ENCODE measurements at places on chromosomes 1 and 21. TPM values are rescaled to one million over a fixed set of nuclear protein-coding genes. Genes with fewer than 3 reads are reported as not detected.

The CNR2 gene
- 0.16 TPM for total RNA-seq

The MSH4 gene
- total RNA-seq = 0.22 TPM

DNA sequence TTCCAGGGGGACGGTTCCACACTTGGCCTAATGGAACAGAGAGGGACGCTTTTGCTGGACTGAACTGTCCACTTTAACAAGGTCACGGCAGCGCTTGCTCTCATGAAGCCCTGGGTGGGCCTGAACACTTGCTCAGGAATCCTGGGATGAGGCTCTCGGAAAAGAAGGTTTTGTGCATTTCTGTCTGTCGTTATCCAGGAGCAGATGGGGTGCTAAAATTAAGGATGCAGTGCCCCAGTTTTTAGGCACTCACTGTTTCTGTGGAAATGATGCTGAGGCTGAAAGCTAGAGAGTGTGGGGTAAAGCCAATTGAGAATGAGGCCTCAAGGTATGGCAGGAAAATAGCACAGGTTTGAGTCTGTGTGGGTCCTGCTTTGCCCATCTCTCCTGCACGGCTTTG lies 111.0 kb downstream of the DAB1 start:
- DNase-seq = no peak
- H3K27ac ChIP-seq = no peak overlapping the region
- no peaks in the 10 kb centered on the region for H3K36me3 ChIP-seq
- H3K4me1 ChIP-seq = no peaks in the 10 kb centered on the region
- peaks cover 8% of the 10 kb centered on the region for H3K27me3 ChIP-seq

DNA sequence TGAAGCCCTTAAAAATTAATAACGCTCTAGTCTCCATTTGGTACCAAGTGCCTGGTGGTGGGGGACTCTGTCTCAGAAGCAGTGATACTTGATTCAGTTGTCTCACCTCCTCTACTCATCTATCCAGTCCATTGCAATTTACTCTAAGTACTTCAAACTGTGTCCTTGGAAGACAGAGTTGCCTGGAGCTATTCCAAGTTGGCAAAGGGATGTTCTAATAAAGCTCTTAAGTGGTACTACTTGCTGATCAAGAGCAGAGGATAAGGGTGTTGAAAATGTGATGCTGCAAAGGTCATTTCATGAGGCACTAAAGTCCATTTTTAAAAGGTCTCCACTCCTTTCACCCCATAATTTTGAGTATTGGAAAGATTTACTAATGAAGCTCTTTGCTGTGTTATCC lies 142.2 kb downstream of the NFIA start:
- DNase-seq = no peak
- H3K36me3 ChIP-seq = no peaks in the 10 kb centered on the region
- H3K27me3 ChIP-seq = no peaks in the 10 kb centered on the region
- no peak overlapping the region for H3K4me3 ChIP-seq
- no peaks in the 10 kb centered on the region for H3K4me1 ChIP-seq
- H3K27ac ChIP-seq = no peak overlapping the region

GRCh38 chr1:174060090-174060489 lies 37.9 kb upstream of the RC3H1 start:
- H3K27me3 ChIP-seq = peaks cover 4% of the 10 kb centered on the region

DNA sequence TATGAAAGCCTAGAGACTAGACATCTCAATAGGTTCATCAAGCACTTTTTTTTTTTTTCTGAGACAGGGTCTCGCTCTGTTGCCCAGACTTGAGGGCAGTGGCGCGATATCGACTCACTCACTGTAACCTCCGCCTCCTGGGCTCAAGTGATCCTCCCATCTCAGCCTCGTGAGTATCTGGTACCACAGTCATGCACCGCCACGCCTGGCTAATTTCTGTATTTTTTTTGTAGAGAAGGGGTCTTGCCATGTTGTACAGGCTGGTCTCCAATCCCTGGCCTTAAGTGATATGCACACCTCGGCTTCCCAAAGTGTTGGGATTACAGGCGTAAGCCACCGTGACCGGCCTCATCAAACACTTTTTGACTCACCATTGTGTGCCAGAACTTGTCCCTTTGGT lies 613 bp upstream of the GPATCH4 start:
- DNase-seq = no peak
- peaks cover 35% of the 10 kb centered on the region for H3K4me1 ChIP-seq
- H3K36me3 ChIP-seq = peaks cover 34% of the 10 kb centered on the region
- H3K27me3 ChIP-seq = no peaks in the 10 kb centered on the region

All from activated naive CD8-positive, alpha-beta T cell treated with anti-CD3 and anti-CD28 coated beads for 36 hours (primary cell).